ENCODE measurements at places on chromosomes 3 and 15.

GRCh38 chr15:51085764-51086163 is 8.9 kb downstream of the TNFAIP8L3 start:
- no peak for DNase-seq

DNA sequence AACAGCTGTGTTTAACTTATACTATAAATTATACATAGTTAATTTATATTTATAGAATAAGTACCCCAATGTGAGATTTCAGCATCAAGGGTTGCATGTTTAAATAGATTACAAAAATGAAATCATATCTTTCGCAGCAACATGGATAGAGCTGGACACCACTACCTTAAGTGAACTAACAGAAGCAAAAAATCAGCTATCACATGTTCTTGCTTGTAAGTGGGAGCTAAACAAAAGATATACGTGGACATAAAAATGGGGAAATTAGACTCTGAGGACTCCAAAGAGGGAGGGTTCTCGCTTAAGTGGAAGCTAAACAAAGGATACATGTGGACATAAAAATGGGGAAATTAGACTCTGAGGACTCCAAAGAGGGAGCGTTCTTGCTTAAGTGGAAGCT is 626.5 kb upstream of the DPPA4 start:
- DNase-seq, result no peak

DNA sequence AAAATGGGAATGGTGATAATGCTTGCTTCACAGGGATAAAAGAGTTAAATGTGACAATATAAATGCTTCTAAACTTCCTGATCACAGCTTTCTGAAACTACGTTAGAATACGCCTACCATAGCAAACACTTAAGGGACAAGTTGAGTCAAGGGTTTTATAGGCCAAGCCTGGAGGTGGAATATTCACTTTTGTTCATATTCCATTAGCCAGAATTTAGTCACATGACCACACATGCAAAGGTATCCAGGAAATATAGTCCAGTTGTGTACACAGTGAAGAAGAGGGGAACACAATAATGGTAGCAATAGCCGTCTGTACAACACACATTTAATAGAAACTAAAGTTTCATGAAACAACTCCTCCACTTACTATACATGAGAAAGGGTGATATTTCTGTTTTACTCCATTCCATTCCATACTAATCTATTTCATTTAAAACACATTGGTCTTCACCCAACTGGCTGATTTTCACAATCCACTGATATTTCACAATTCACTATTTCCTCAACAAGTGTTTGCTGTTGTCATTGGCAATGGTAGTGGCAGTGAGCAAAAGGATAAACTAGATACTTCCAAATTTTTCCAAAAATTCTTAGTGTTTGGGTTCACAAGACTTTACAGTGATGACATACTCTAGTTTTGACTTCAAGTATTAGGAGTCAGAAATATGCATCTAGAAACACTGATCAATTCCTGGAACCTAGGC is 270.9 kb downstream of the ERC2 start:
- DNase-seq, result no peak

DNA sequence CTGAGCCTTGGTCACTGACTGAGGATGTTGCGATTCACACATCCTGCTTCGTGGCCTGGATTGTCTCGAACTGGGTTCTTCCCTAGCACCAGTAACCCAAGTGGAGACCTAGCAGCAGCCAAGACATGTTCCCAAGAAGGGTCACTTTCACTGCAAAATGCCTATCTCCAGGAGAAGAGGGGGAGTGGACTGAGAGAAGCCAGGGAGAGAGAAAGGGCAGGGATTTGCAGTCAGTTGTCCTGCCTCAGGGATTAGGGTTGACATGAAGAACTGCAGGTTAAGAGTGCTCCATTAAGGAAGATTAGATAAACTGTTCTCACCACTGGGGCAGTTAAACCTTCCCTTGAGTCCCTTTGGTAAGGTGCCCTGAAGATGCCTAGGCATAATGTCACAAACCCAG is 5.7 kb upstream of the CD276 start:
- no peak for DNase-seq

DNA sequence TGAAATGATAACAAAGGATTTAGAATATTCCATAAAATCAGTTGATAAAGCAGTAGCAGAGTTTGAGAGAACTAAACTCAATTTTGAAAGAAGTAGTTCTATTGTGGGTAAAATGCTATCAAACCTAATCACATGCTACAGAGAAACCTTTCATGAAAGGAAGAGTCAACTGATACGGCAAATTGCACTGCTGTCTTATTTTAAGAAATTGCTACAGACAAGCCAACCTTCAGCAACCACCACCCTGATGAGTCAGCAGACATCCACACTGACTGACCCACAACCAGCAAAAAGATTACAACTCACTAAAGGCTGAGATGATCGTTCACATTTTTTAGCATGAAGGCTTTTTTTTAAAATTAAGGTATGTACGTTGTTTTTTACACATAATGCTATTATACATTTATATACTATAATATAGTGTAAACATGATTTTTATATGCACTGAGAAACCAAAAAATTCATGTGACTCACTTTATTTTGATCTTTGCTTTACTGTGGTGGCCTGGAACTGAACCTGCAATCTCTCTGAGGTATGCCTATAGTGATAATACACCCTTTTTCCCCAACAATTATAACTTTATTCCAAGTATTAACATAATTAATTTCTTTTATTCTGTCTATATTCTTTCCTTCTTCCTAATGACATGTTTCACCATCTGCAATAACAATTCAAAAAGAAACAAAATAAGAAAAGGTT is 109.9 kb downstream of the TBC1D5 start:
- DNase-seq, result no peak

- no peak for DNase-seq
Observed at GRCh38 chr15:44801364-44801763, 65.0 kb downstream of the TRIM69 start.

All from Ammon's horn (tissue), 1 donor.